B cell (primary cell): ENCODE measurements at places on chromosomes 12 and 14.

GRCh38 chr12:127830730-127831129, 436.2 kb upstream of the TMEM132C start:
- DNase-seq = no peak

DNA sequence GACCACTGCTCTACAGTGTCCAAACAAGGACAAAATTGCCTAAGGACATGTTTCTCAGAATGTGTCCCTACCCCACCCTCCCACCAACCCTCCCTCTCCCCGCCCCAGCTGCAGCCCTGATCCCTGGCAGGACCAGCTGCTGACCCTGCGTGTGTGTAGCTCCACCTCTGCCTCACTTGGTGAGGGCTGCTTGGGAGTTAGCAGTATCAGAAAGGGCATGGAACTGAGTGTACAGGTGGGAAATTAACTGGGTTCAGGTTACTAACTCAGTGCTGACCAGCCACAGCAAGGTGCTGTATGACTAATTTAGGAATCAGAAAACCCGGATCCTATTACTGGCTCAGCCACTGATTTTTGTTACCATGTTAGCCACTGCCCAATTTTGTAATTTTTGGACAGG, 11.3 kb upstream of the PLEKHD1 start:
- DNase-seq = no peak

GRCh38 chr12:115230606-115231005, 546.6 kb upstream of the TBX3 start:
- DNase-seq = no peak

DNA sequence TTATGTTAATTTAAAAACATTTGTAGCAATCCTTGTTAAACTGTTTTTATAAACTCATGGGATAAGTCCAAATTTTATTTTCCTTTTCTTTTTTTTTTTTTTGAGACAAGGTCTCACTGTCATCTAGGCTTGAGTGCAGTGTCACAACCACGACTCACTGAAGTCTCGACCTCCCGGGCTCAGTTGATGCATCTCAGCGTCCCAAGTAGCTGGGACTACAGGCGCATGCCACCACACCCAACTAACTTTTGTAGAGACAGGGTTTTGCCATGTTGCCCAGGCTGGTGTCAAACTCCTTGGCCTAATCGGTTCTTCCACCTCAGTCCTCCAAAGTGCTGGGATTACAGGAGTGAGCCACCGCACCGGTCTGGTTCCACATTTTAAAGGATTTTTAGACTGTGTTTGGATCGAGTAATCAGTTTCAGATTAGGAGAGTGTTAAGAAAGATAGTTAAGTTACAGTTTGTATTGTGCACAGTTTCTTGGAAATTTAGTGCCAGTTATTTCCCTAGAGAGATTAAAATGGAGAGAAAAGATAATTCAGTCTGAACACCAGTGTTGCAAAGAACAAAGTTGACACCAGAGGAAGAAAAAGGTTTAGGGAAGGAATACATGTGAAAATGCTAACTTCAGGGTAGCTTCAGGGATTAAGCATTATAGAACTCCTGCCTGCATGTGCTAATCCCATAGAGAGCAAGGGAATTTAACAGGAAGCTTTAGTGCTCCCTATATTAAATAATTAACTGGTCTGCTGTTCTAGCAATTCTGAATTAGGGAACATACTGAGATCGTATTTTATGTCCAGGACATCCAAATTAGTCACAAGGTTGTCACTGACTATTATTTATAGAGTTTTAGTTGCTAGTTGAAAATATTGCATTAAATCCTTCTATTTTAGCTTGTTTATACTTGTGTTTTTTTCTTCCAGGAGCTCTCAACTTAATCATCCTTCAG, 10.1 kb downstream of the RAP1B start:
- no peak for DNase-seq

- no peak for DNase-seq
Observed at GRCh38 chr12:26378711-26379110, 183.3 kb downstream of the SSPN start.

- no peak for DNase-seq
Observed at GRCh38 chr14:61588419-61588901, 106.9 kb upstream of the HIF1A start.

DNA sequence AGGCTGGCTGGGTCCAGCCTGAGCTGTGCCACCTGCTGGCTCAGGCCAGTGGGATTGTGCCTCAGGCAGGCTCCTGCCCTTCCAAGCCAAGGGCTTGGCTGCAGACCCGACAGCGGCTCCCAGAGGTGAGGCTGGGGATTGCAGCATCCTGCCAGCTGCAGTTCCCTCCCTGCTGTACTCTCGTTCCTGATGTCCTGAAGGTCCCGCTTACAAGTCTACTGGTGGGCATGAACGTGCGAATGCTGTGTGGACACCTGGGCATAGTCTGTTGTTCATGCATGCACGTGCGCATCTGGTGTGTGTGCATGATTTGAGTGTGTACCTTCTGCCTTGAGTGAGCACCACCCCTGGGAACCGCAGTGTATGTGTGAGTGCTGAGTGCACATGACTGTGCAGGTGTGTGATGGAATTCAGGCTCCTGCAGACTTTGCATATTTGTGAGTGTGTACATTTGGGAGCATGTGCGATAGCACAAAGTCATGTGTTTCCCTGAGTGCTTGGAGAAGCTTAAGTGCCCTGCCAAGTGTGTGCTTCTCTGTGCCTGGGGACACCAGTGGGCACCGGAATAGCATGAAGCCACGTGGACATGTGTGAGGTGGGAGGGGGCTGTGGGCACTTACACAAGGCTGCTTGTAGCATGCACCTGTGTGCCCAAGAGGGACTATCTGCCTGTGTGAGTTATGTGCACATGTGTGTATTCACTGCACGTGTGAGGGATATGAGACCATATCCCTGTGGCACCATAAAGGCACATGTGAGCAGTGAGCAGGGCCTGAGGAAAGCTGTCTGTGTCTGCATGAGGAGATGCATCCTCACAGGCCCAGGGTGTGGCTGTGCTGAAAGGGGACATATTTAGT, 19.3 kb upstream of the KRT7 start:
- peak; percentile 35 for DNase-seq

DNA sequence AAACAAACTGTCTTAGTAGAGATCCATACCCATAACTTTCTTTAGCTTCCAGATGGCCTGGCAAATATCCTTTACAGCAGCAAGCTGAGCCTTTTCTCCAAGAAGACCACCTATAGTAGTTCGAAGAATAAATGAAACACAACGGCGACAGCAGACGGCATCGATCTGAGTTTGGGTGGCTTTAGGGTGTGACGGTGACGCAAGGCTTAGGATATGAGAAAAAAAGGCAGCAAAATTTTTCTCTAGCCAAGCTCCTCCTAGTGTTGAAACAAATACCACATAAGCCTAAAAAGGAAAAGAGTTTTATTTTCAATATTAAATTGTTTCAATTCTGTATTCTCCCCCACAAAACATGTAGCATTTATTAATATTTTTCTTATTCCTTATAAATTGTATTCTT, 33.3 kb downstream of the HEATR5A start:
- DNase-seq = no peak

GRCh38 chr14:81091139-81091538, 129.6 kb downstream of the GTF2A1 start:
- no peak for DNase-seq

DNA sequence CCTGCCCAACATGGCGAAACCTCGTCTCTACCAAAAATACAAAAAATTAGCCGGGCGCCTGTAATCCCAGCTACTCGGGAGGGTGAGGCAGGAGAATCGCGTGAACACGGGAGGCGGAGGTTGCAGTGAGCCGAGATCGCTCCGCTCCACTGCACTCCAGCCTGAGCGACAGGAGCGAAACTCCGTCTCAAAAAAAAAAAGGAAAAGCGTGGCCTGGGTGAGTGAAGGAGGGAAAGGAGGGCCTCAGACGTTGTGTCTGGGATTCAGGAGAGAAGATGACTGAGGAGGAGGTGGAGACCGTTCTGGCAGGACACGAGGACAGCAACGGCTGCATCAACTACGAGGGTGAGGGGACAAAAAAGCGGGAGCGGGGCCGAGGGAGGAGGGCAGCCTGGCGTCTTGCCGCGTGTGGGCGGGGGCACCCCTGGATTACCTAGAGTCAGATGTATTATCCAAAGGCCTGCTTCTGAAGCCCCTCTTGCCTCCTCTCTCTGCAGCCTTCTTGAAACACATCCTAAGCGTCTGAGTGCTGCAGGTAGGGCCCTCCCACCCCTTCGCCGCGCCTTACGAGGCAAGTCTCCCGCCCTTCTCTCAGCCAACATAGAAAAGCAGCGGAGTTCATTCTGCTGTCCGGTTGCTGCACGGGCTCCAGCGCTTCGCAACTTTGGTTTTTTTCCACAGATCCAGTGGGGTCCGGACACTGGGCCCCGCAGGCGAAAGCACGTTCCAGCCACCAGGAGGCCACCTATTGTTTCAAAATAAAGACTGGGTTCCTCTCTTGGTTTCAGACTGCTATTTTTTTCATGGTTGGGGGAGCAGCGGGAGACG, 744 bp upstream of the MYL6 start:
- peak; percentile 88 for DNase-seq

- no peak for DNase-seq
Observed at GRCh38 chr12:15469356-15469755, 147.0 kb downstream of the PTPRO start.

DNA sequence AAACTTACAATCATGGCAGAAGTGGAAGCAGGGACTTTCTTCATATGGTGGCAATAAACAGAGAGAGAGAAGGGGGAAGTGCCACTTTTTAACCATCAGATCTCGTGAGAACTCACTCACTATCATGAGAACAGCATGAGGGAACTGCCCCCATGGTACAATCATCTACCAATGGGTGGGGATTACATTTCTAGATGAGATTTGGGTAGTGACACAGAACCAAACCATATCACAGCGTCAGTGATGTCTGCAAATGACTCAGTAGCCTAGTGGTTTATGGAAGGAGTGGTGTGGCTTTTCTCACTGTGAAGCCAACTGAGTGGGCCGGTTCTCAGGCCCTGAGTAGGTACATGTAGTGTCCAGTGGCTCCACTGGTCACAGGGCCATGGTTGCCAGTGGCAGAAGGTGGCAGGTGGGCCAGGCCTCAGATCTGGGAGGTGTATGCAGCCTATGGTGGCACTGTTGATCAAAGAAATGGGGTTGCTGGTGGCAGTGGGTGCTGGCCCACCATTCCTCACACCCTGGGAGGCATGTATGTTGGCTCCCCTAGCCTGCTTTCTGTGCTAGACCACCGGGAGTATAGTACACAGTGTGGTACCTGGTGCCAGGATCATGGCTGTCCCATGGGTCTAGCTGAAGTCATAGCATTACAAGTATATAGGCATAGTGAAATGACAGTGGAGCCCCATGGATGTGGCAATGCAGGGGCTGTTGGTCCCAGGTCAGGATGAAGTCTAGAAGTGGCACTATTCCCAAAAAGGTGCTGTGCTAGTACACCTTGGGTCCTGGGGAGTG, 191.9 kb downstream of the NUBPL start:
- no peak for DNase-seq

GRCh38 chr12:63944034-63944579, 99.6 kb downstream of the SRGAP1 start:
- no peak for DNase-seq

DNA sequence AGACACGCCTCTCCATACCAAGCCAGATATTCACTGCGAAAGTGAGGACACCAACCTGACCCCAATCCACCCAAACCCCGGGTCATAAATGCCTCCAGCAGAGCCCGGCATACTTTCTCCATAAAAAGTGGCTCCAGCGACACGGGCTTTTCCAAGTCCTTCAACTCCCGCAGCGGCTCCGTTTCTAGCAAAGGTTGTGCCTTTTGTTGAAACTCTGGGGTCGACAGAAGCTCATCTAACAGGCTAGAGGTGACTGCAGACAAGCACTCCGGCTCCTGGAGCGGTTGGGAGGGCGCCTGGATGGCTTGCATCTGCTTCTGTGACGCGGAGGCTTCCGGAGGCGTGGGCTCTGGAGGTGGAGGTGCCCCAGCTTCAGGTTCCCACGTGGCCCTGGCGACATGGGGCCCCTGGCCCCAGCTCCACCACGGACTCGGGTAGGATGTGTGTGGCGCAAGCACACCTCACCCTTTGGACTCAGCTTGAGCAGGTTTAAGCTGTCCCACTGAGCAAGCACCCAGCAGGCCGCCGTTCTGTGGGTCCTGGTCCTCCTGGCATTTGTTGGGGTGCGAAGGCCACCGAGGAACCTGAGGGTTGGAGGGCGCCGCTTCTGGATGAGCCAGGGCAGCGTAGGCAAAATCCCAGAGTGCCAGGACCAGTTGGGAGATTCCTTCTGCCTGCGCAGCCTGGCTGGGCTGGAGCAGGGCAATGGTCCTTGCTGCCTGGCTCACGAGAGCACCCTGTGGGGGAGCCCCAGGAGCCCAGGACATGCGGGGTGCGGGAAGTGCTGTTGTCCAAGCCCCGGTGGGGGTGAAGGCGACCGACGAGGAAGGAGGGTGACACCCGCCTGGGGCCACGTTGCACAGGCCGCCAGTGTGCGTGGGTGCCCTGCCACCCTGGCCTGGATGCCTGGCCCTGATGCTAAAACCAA, 186.3 kb downstream of the ALG10 start:
- DNase-seq = no peak
